ENCODE measurements at places on chromosomes 6 and 20.
A peak's percentile ranks its signal among the peaks of the same experiment; 100 is the strongest.

GRCh38 chr20:4949833-4950178, 51.5 kb downstream of the SLC23A2 start:
- DNase-seq, result no peak

DNA sequence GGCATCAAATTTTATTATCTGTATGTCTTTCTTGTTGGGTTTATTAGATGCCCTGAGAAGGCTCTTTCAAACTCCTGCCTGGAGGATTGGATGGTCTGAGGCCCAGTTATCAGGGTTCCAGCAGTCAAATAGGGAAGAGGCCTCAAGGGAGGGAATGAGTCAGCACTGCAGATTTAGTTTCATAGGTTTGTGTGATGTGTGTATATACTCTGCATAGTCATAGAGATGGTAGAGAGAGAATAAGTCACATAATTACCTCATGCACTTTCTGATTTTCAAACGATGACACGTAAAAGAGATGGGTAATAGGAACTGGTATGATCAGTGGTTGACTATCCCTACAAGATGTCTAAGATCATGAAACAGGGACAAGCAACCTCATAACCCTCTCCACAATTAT, 82.1 kb downstream of the ADAT2 start:
- DNase-seq, result no peak

DNA sequence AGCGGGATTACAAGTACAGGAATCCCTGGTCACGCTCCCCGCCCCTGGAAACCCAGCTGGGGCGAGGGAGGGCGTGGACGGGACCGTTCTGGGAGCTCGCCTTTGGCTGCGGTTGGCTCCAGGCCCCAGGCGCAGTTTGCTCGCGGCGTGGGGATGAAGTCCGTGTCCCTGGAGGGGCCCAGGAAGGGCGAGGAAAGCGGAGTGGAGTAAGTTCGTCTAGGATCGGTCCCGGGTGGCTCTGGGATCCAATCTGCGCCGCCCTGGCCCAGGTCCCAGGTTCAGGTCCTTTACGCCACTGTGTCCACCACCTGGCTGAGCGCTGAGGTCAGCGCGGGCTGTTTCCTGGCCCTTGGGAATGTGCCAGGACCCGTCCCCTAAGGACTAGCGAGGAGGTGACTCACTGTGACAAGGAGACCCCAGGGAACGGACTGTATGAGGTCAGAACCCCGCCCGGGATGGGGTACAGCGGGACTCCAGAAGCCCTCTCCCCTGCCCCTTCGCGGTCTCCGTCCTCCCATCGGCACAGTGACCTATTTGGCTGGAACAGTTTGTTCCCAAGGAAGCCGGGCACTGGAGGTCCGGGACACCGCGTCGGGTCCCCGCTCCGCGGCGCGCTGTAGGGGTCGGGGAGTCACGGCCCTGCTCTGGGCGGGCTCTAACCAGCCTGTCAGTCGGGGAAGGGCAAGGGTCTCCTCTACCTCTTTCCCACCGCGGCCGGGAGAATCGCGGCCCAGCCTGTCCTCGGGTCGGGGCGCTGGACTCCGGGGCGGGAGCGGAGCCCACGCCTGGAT, 724 bp downstream of the CDKN1A start:
- DNase-seq, result no peak

DNA sequence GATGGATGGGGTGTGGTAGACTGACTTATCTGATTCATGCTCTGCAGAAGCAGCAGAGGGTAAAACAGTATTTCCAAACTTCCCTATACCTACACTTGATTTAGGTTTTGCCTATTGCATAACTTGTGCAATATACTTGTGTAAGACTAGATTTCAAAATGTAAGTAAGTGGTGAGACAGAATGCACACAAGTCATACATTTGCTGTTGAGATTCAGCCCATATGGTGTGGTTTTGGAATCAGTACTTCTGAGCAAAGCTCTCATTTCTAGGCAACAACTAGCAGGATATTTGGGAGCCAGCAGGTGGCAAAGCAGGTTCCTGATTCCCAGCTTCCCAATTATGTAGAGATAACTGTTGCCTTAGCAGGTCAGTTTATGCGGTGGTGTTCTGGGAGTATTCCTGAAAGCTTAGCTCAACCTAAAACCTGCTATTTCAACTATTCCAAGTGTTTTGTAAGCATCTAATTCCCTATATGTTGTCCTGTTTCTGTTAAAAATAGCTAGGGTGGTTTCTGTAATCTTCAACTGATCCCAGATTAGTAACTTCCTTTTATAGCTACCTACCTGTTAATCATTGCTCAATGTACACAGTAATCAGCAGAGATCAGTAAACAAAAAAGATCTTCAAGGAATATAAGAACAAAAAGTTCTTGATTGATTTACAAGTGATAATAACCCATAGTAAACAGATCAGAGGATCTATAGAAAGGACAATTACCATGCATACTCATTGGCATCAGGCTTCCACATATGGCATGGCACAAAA, 8.5 kb upstream of the FABP7 start:
- peak; percentile 98 for DNase-seq

DNA sequence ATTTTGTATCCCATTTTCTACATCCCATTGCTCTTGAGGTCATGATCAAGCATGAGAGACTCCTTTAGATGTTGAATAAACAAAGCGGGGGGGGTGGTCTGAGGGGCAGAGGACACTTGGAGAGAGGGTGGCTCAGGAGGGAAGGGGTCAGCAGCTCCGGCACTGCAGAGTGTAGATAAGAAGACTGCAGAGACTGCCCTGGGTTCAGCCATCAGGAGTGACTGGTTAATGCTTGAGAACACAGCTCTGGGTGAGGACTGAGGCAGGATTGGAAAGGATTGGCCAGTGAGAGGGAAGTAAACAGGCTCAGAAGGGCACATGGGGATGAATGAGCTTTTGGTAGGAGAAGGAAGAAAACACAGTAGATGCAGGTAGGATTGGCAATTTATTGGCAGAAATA, 205.3 kb upstream of the CNR1 start:
- no peak for DNase-seq

- no peak for DNase-seq
These were observed 111.1 kb upstream of the SASH1 start for GRCh38 chr6:148231572-148231971.

- DNase-seq, result no peak
These were observed 734 bp upstream of the WFDC13 start for GRCh38 chr20:45701104-45701503.

DNA sequence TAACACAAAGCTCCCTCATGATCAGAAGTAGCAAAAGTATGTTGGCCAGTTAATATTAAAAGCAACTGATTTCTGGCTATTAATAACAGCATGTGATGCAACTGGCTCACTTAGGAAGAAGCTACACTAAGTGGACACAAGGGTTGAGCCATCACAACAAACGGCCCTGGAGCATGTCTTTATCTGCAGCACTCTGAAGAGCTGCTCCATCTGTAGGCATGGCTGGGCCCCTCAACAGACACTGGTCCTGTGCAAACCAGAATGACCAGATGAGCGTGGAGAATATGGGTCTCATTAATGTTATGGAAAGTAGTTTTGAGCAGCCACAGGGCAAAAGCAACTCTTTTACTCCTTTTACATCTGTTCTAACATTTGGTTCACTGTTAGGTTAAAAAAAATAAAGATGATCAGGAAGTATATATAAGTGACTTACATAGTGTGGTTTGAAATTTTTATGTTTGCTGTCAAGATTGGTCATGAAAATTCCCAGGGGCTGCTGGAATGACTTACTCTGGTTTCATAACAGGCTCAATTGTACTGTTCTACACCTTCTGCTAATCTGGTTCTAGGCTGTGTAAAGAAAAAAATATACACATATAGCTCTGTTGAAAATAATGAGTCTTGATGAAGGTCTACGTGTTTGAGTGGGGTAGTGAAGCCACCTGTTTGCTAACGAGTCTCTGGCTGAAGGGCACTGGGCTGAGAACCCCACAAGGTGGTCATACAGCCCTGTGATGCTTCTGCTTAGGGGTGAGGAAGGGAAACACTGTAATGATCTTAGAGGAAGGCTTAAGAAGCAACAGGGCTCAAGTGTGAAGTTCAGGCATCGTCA, 58.1 kb downstream of the INSM1 start:
- no peak for DNase-seq

DNA sequence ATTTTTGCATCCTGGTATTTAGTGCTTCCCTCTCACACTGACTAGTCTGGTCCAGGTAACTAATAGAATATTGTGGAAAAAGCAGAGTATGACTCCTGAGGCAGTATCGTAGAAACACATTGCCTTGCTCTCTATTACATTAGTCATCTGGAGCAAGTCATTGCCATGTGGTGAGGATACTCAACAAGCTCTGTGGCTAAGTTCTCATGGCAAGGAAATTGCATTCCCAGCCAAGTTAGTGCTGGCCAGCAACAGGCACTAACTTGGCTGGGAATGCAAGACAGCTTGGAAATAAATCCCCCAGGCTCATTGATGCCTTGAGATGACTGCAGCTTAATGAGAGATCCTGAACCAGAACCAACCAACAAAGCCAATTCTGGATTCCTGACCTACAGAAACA, 39.7 kb upstream of the HTR1B start:
- DNase-seq, result no peak
